ENCODE measurements at places on chromosomes 6 and 20. TPM values are rescaled to one million over a fixed set of nuclear protein-coding genes. Genes with fewer than 3 reads are reported as not detected.

Gene CALHM4
- not detected for polyA plus RNA-seq

Gene CRISP1
- polyA plus RNA-seq: not detected

Gene FOXF2
- polyA plus RNA-seq: 0.16 TPM

- peak overlapping the region; percentile 78 for H3K4me3 ChIP-seq
- no peaks in the 10 kb centered on the region for H3K36me3 ChIP-seq
- H3K27me3 ChIP-seq: no peaks in the 10 kb centered on the region
- DNase-seq: peak; percentile 77
- peaks cover 42% of the 10 kb centered on the region for H3K4me1 ChIP-seq
Observed at GRCh38 chr6:128519931-128520435, 416 bp downstream of the PTPRK start.

- H3K4me3 ChIP-seq: no peak overlapping the region
- H3K4me1 ChIP-seq: no peaks in the 10 kb centered on the region
- no peak for DNase-seq
- no peaks in the 10 kb centered on the region for H3K36me3 ChIP-seq
Observed at GRCh38 chr20:41361757-41362747, 4.6 kb downstream of the EMILIN3 start.

GRCh38 chr6:15257357-15258132 lies 11.7 kb downstream of the JARID2 start:
- H3K27me3 ChIP-seq: no peaks in the 10 kb centered on the region
- no peak overlapping the region for H3K27ac ChIP-seq
- H3K36me3 ChIP-seq: no peaks in the 10 kb centered on the region
- peaks cover 37% of the 10 kb centered on the region for H3K4me1 ChIP-seq
- no peak overlapping the region for H3K4me3 ChIP-seq

DNA sequence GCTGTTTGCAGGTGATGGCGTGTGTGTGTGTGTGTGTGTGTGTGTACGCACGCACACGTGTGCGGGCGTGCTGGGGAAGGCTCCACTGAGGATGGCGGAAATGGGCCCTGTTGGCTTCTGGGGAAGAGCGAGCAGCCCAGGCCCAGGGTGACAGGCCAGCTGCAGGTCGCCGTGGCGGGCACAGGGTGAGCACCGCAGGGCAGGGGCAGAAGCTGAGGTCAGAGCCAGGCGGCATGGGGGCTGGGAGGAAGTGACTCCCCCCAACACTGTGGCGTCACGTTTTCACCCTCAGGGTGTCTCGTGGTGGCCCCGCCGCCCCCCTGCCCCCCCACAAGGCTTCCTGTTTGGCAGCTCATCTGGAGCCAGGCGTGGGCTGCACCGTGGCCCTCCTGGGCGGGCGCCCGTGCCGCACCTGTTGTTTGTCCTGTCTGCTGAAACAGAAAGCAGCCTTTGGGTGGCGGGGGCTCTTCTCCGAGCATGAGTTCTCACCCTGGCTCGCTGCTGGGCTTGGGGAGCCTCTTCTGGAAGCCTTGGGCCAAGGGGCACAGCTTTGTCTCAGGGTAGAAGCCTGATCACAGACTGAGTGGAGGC lies 7.1 kb downstream of the RBM38 start:
- peak overlapping the region; percentile 93 for H3K27ac ChIP-seq
- no peaks in the 10 kb centered on the region for H3K27me3 ChIP-seq
- peaks cover 72% of the 10 kb centered on the region for H3K4me1 ChIP-seq
- no peak for DNase-seq
- H3K36me3 ChIP-seq: peaks cover 85% of the 10 kb centered on the region
- no peak overlapping the region for H3K4me3 ChIP-seq

DNA sequence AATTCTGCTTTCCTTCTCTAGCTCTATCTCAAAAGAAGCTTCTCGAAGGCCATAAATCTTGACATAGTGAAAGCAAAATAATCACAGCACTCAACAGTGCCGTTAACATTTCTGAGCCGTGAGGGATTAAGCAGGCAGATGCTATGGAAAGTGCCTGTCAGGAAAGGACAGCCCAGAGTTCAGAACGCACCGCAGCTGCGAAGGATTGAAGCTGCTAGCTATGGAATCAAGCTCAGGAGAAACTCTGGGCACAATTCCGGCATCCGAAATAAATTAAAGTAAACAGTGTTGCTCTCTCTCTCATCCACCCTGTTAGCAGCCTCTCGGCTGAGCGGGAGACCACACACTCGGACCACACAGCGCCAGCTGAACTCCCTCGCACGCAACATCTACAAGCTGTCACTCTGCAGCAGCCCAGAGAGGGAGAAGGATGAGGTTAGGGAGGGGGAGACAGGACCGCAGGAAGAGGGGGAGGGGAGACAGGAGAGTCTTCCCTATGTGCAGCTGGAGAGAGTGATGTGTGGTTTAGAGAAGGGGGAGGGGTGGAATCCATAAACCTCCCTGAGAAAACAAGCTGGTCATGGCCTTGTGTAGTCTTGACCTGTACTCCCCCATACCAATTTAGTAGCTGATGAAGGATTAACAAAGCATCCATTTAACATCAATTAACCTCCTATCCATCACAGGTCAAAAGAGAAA lies 9.0 kb downstream of the EXOC2 start:
- no peak overlapping the region for H3K27ac ChIP-seq
- DNase-seq: peak; percentile 82
- no peak overlapping the region for H3K4me3 ChIP-seq

DNA sequence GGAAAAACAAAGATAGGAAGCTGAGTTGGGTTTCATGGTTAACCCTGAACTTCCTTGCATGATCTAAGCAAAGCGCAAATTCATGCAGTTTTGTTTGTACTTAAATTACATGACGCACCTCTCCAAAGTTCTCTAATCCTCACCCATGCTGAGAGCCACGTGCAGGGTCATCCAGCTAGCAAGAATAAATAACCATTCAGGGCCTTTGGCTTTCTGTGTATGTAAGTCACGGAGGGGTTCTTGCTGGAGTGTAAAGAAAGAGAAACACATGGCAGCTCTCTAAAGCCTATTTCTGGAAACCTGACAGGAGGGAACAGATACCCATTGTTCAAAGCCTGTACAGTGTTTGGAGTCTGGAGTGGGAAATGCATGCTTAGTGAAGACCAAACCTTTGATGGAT lies 171.7 kb upstream of the CCN2 start:
- H3K4me1 ChIP-seq: peaks cover 12% of the 10 kb centered on the region
- H3K4me3 ChIP-seq: no peak overlapping the region
- no peaks in the 10 kb centered on the region for H3K27me3 ChIP-seq

DNA sequence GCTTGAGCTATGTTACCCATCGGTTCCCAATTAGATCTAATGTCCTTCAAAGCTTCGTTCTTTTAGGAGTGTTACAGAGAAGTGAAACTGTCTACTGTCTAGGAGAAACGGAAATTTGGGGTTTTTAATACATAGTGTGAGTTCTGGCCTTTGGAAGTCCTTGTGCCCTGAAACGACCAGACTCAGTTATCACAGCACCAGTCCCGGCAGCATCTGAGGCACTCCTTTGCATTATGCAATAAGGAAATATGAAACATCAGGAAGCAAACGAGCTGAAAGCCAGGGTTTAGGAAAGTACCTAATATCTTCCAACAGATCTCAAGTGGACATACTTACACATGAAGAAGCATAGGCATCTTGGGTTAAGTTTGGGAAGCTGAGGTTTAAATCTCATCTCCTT lies 61.8 kb upstream of the ADGRF1 start:
- H3K27me3 ChIP-seq: no peaks in the 10 kb centered on the region
- H3K36me3 ChIP-seq: no peaks in the 10 kb centered on the region
- no peak overlapping the region for H3K4me3 ChIP-seq
- H3K27ac ChIP-seq: no peak overlapping the region
- H3K4me1 ChIP-seq: no peaks in the 10 kb centered on the region

GRCh38 chr6:142285235-142286087 lies 16.3 kb upstream of the ADGRG6 start:
- DNase-seq: no peak
- H3K27me3 ChIP-seq: no peaks in the 10 kb centered on the region

DNA sequence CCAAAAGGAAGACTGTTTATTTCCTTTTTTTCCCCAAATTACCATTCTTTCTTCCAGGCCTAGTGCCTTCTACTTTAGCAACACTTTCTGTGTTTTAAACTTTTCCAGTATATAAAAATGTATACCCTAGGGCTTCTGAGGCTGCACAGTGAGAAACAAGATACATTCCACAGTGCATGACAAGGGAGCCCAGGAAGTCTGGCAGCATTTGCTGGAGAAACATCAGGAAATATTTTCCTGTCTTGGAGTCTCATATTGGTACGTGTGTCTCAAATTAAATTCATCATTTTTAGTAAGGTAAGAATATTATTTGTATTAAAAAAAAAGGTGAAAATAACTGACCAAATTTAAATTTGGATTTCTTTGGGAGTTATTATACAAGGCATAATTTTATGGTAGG lies 662.6 kb downstream of the RFPL4B start:
- H3K4me1 ChIP-seq: peaks cover 5% of the 10 kb centered on the region
- DNase-seq: peak; percentile 46
- H3K36me3 ChIP-seq: no peaks in the 10 kb centered on the region
- no peaks in the 10 kb centered on the region for H3K27me3 ChIP-seq

DNA sequence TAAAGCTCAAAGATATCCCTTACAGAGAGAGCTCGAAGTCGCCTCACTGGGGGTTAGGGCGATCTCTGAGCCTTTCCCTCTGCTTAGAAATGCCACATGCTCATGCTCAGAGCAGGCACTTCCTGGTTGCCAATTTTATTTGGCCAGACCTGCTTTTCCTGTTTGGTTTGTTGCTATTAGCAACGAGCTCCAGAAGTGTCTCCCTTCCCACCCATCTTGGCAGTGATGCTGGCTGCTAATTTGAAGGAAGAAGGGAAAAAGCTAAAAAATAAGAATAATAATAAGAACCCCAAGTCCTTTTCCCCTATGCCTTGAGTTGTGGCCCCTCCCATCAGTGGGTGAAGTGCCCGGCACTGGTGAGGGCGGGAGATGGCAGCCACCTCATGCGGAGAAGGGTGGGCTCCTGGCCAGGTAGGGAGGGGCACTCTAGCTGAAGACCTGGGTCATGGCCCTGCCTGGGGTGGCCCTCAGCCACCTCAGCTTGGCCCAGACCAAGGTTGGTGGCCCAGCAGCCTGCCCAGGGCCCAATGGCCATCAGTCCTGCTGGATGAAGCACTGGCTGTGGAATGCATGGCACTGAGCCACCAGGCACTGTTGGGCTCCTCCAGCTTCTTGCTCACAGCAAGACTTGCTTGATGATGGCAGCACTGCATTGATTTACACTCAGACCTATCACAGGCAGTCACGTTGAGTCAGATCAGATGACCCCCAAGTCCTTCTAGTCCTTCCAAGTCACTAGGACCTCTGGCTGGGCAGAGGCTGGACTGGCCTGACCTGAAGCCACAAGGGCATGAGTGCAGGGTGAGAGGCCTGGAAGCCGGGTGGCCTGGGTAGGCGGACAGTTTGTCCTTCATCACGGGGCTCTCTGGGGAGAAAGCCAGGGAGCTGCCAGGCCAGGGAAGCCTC lies 79.0 kb downstream of the SYNJ2 start:
- H3K36me3 ChIP-seq: no peaks in the 10 kb centered on the region
- H3K4me3 ChIP-seq: no peak overlapping the region
- H3K27me3 ChIP-seq: no peaks in the 10 kb centered on the region
- DNase-seq: no peak

- no peaks in the 10 kb centered on the region for H3K4me1 ChIP-seq
- no peak for DNase-seq
- H3K36me3 ChIP-seq: no peaks in the 10 kb centered on the region
- no peak overlapping the region for H3K27ac ChIP-seq
- peaks cover 12% of the 10 kb centered on the region for H3K27me3 ChIP-seq
Observed at GRCh38 chr20:63121749-63122405, 94.1 kb downstream of the YTHDF1 start.

DNA sequence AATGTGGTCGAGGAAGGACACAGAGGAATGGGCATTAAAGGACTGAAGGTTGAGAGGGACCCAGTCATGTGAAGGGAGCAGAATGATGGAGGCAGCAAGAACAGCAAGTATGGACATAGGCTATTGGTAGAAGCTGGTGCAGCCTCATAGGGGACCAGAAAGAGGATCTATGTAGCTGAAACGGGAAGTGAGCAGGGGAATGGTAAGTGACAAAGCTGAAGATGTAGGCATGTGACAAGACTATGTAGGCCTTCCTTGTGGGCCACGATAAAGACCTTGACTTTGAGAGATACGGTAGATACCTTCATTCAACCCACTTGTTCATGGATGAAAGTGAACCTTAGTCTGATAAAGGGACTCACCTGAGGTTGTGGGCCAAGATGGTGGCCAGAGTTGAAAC lies 3.5 kb downstream of the CTNNBL1 start:
- peaks cover 5% of the 10 kb centered on the region for H3K4me1 ChIP-seq
- no peak overlapping the region for H3K4me3 ChIP-seq
- H3K27ac ChIP-seq: no peak overlapping the region
- no peak for DNase-seq

DNA sequence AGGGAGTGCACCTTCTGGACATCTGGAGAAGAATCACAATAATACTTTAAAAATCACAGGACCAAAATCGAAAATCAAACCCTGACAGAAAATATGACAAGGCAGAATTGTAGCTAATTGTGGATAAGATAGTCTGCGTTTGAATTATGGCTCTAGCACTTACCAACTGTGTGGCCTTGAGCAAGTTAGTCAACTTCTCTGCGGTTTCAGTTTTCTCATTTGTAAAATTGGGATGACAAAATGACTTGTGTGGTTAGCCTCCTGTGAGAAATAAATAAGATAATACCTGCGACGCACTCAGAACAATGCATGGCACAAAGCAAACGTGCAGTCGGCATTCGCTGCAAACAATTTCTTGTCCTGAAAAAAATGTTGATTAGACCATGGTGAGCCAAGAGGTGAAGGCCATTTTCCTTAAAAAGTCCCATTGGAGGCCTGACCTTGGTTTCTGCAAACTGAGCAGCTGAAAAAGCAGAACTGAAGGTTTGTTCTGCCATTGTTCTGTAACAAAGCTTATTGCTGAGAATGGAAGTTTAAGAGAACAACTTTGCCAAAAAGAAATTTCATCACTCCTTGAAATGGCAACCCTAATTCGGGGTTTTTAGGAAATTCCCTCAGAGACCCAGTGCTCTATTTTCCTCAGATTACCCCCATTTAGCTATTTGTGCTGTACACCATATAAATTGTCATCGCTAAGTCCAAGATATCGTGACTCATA lies 266.3 kb downstream of the ERMARD start:
- peaks cover 3% of the 10 kb centered on the region for H3K27me3 ChIP-seq
- DNase-seq: no peak
- no peaks in the 10 kb centered on the region for H3K4me1 ChIP-seq
- H3K27ac ChIP-seq: no peak overlapping the region
- H3K4me3 ChIP-seq: no peak overlapping the region

Data from cardiac muscle cell (in vitro differentiated cells and primary cell).